Activated T-helper 17 cell treated with anti-CD3 and anti-CD28 coated beads, Interleukin-2, amount 50 U/mL, for 72 hours (primary cell): ENCODE measurements at places on chromosomes 3 and 15.

DNA sequence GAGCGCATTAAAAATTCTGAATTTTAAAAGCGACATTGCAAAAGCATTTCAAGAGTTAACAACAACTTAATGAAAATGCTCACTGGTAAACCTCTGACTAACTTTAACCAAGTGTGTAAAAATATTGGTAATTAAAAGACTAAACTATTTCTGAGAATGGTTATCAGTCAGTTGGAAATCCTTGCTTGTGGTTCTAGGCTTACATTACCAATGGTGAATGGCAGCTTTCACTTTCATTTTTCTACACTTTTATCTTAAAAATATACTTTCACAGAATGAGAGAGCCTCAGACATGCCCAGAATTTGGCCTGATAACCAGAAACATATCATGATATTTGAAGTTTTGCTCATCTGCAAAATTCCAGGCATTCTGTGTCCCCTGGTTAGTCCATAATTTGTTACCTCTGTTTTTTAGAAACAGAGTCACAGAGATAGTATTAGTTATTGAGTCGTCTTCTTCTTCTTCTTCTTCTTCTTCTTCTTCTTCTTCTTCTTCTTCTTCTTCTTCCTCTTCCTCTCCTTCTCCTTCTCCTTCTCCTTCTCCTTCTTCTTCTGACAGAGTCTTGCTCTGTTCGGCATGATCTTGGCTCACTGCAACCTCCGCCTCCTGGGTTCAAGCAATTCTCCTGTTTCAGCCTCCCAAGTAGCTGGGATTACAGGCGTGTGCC lies 5.5 kb upstream of the RNF111 start:
- ATAC-seq, result peak; percentile 30

DNA sequence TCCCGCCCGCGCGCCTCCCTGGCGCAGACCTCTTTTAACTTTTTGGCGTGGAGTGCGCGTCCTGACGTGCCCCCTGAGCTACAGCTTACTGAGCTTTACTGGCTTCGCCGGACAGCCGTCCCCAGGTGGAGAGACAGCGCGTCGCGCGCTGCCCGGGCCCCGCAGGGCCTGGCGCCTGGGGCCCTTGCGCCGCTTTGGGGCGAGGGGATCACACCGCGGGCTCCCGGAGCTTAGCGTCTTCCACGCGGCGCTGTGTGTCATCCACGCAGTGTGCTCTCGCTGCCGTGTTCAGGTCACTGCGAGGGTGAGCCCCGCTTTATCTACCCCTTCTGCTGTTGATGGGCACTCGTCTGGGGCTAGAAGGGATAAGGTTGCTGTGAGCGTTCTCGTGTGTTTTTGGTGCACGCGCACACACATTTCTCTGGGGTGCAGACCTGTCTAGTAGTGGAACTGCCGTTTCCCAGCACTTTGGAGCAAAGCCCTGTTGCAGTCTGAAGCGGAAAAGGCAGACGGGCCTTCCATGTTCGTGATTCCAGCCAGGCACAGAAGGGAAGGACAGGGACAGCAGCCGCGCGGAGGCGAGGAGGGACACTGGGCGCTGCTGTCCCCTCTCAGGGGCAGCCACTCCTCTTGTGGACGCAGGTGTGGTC lies 33.1 kb upstream of the ALDH1L1 start:
- no peak for ATAC-seq

GRCh38 chr3:71245971-71246880 lies 337.3 kb downstream of the FOXP1 start:
- no peak for ATAC-seq

GRCh38 chr3:106294121-106294520 lies 425.3 kb upstream of the CBLB start:
- no peak for ATAC-seq

DNA sequence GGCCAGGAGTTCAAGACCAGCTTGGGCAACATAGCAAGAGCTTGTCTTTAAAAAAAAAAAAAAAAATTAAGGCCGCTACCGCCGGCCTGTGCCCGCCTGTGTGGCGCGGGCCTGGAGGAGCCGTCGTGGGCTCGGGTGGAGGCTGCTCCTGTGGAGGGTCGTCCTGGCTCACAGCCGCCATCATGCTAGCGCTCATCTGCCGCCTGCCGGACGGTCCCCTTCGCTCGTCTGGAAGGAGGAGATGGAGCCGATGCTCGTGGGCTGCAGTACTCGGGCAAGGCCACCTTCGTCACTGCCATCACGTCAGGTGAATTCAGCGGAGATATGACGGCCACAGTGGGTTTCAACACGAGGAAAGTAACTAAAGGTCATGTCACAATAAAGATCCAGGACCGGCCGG lies 37.4 kb downstream of the TFRC start:
- ATAC-seq, result no peak

DNA sequence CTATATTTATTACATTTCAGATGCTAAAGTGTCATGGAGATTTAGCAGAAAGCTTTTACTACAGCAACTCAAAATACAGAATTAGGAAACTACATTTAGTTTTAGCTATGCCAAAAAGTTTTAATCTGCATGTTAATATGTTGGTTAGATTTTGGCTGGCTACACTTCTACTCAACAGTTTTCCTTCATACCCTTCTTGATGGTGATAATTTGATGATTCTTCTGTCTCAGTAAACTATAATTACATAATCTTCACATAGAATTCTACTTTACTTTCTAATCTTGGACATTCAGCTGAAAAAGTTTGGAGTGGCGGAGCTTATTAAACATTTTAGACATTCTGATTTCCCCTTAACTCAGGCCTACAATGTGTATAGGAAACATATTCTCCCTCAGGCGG lies 10.0 kb upstream of the UTS2B start:
- no peak for ATAC-seq

DNA sequence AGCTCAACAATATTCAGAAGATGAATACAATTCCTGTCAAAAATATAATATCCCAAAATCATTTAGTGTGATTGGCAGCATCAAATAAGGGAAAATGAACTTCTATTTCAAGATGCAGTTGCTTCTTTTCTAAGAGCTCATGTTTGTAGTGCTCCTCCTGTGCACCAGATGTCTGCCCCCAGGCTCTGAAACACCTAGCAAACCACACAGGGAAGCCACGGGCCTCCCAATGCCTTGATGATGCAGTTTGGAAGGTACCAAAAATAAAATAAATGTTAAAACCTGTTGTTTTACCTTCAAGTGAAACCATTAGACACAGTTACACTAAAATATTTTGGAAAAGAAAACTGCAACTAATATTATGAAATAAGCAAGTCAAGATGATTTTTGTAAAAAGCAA lies 22.2 kb downstream of the CFAP20DC start:
- ATAC-seq, result no peak

GRCh38 chr3:133040696-133041523 lies 2.7 kb downstream of the TMEM108 start:
- peak; percentile 43 for ATAC-seq

DNA sequence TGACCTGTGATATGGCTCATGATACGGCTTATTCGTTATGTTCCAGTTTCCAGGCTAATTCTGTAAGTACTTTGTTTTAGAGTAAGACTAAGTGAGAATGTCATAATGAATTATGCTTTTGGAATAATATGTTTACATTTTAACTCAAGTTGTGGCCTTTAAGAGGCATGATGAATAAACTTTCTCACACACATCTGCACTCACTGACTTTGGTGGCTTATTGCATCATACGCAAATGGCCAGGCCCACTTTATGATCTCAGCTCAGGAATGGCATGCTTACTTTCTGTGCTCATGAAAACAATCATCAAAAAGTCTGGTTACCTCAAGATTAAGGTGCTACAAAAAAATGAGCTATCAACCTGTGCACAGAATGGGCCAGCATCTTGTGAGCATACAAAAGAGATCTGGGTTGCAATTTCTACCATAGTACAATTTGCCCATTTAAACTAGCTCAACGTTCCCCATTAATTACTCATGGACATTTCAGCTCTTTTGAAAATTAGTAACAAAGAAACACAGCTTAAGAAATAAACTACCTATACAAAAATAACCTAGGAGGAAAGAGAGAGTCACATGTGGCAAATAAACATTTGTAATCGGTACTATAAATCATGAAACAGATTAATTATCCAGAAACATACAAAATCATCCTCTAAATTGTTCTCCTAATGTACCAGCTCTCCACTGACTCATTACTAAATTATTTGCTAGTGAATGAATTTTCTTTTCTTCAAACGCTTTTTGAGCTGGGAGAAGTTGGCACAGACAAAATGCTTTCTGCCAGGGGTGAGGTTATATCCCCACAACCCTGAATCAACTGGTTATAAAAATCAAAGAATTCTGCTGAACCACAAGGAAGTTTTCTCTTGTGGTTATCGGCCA lies 439.0 kb upstream of the ADAMTS9 start:
- ATAC-seq, result no peak

- ATAC-seq, result no peak
Measured at GRCh38 chr15:97234851-97235610, 725.5 kb upstream of the ARRDC4 start.

- no peak for ATAC-seq
Measured at GRCh38 chr3:186070996-186071395, 37.9 kb downstream of the ETV5 start.

- ATAC-seq, result peak; percentile 19
Measured at GRCh38 chr3:44058868-44059203, 182.8 kb upstream of the TOPAZ1 start.

GRCh38 chr3:184322731-184323487 lies 8.5 kb downstream of the EIF4G1 start:
- ATAC-seq, result no peak

DNA sequence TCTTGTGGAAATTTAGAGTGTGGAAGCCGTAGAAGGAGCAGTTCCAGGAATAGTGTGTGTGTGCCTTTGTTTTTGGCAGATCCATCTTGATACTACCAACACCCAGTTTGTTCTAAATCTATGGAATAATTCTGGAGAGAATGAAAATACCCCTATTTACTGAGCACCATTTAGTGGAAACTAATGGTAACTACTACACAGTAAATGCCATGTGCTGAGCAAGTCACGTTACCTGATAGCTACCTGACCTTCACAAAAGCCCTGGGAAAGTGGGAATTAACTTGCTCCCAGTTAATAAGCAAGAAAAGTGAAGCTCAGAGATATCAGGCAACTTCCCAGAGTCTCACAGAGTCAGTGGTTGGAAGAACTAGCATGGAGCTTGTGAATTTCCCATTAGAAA lies 137.7 kb downstream of the ARPP21 start:
- ATAC-seq, result no peak

DNA sequence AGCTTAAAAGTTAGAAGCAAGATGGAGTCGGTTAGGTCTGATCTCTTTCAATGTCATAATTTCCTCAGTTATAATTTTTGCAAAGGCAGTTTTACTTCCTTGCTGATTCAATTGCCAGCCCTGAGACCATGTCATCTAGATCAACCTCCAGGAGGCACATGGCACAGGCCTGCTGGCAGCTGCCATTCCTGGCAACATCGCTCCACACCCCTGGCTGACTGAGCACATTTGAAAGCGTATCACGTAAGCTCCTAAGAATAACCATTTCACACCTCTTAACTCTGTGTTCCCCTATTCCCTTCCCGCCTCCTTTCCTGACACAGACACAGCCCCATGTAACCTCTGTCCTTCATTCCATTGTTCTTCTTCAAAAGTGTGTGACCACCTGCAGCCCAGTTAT lies 313.9 kb upstream of the CTNNB1 start:
- no peak for ATAC-seq

DNA sequence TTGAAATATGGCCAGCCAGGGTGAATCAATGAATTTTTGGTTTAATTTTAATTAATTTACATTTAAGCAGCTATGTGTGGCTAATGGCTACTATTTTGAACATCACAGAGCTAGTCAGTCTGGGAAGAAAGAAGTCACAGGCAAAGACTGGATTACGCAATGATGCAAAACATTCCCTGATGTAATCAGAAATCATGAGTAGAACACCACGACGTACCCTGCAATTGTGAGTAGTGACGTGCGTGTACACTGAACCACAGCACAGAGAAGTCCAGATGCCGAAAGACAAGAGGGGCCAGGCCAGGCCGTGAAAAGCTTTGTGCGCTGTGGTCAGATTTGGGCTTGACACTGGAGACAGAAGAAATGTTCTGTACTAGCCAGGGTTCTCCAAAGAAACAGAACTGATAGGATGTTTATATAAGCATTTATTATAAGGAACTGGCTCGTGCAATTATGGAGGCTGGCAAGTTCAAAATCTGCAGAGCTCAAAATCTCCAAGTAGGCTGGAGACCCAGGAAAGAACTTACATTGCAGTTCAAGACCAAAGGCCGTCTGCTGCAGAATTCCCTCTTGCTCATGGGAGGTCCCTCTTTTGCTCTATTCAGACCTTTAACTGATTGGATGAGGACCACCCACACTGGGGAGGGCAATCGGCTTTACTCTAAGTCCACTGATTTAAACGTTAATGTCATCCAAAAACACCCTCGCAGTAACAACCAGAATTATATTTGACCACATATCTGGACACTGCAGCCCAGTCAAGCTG lies 44.6 kb downstream of the SH3BP5 start:
- no peak for ATAC-seq

GRCh38 chr3:69842789-69843188 lies 103.5 kb downstream of the MITF start:
- ATAC-seq, result no peak

GRCh38 chr3:179038216-179038898 lies 33.3 kb downstream of the ZMAT3 start:
- no peak for ATAC-seq

DNA sequence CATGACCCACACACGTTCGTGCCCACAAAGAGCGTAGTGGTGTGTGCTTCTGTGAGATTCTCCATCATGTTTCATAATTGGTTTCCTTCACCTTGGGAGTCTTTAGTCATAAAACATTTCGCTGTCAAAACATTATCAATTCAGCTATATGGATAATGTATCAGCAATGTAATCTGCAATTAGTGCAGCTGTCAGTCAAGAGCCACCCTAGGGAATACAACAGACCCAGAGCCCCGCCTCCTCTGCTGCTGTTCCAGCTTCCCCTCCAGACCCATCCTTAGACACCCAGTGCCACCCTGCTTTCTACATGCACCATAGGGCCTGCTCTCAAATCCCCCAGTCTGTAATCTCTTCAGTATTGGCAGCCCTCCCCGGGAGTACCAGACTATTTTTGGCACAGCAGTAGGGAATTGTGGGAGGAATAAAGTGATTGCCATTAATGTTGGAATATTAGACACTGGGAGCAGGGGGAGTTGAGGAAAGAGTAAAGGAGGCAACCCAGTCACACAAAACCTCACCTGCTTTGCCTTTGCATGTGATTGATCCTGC lies 31.5 kb upstream of the C3orf80 start:
- ATAC-seq, result no peak

DNA sequence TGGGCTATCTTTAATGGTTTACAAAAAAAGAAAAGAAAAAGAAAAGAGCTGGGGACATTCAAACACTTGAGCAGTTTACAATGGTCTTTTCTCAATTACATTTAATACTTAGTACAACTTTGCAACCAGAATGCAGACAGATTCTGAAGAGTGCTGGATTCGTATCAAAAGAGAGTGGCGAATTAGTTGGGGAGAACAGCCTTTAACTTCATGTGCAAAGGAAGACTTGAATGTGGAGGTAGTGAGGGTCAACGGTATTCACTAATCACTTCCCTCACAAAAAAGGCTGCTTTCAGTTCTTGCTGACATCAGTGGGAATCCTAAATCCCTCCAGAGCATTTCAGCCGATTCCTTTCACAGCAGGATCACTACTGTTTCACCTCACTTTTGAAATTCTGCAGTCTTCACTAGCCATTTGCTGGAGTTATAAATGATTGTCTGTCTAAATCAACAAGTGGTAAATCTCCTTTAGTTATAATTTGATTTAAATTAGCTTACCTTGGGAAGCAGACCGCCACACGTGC lies 323.0 kb upstream of the SEMA6D start:
- ATAC-seq, result no peak
